ENCODE measurements at places on chromosomes 11 and 22.

GRCh38 chr11:32497951-32498350, 62.6 kb upstream of the WT1 start:
- DNase-seq = no peak

DNA sequence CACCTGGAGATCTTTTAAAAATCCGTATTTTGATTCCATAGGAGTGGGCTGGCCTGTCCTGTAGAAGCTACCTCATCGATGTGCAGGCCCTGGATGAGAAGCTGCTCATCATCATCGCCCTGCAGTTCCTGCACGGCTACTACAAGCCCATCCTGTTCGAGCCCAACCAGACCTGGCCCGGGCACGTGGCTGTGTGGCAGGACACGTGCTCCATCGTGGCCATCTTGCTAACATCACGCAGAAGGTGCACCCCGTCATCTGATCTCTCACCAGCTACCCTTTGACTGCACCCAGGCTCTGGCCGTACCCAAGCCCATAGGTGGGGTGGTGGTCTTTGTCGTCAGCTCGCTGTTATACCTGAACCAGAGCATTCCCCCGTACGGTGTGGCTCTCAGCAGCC, 14.2 kb upstream of the SLC5A4 start:
- no peak for DNase-seq

DNA sequence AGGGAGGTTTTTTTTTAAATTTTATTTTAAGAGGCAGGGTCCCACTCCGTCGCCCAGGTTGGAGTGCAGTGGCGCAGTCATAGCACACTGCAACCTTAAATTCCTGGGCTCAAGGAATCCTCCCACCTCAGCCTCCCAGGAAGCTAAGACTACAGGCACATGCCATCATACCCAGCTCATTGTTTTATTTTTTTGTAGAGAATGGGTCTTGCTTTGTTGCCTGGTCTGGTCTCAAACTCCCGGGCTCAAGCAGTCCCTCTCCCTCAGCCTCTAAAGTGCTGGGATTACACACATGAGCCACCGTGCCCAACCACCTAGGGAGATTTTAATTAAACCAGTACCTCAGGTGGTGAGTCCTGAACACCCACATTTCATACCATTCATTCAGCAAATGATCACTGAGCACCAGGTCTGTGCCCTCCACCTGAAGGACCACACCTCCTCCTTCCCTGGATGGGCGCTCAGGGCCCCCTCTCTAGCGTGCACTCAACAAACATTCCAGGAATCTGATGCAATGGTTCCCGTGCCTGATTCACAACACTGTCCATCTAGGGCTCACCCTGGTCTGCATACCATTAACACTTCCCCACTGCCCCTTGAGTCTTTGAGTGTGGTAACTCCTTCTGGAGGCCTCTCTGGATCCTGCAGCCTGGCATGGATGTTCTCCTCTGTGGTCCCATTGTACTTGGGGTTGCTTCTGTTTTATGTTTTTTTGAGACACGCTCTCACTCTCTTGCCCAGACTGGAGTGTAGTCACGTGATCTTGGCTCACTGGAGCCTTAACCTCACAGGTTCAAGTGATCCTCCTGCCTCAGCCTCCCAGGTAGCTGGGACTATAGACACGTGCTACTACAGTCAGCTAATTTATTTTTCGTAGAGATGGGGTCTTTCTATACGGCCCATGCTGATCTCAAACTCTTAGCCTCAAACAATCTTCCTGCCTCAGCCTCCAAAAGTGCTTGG, 9.6 kb upstream of the MYH9 start:
- peak; percentile 40 for DNase-seq

DNA sequence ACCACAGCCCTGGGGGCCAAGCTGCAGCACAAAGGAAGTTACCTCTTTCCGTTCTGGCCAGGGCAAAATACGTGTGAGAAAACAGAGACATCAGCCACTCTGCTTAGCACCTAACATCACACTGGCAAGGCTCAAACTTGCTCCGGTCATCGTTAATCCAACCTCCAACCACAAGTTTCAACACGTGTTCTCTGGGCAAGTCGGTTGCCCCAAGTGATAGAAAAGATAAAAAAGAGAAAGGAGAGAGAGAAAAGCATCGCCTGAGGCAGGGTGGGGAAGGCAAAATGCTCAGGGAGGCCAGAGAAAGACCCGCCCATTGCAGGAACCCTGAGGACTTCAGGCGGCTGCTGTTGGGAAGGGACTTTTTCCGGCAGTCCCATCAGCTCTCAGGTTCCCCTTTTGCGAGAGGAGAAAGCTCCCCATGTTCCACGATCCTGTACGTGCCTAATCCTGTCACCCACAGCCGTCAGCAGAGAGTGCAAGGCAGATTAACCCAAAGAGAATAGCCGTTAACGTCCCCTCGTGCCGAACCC, 18.5 kb upstream of the B4GALNT4 start:
- no peak for DNase-seq

- no peak for DNase-seq
These were observed 9.7 kb downstream of the NHERF4 start for GRCh38 chr11:119194811-119195440.

- no peak for DNase-seq
These were observed 64.2 kb downstream of the THAP12 start for GRCh38 chr11:76316726-76317125.

DNA sequence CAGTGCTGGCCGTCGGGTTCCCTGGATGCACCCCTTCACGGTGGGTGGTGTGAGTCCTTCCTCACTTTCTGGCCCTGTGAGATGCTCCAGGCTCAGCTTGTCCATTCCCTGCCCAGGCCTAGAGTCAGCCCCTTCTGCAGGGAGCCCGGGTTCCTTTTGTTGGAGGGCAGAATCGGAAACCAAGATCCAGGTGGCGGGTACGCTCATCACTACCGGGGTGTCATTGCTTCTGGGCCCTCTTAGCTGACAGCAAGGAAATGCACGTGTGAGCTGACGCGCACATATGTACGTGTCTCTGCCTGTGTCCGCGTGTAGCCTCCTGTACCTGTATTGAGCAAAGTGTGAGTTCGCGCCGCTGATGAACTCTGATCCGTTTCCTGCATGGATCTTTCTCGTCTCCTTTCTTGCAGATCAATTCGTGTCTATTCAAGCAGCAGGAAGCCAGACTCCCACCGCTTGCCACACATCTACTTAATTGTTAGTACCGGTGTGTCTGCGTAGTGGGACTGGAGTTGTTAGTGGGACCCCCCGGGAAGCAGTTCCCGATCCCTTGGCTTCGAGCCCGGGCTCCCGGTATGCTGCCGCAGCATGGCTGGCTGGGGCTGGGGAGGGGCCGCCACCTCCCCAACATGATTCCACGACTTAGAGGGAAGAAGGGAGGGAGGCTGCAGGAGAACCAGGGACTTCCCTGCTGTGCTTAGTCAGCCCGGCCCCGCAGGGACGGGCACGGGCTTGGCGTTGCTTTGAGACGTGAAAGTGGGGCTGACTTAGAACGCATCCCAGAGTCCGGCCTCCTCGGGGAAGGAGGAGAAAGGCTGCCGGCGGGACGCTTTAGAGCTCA, 35.9 kb upstream of the GRAMD4 start:
- peak; percentile 36 for DNase-seq

Measured in fibroblast of mammary gland (primary cell).